ENCODE measurements at places on chromosomes 4 and X. TPM values are rescaled to one million over a fixed set of nuclear protein-coding genes. Genes with fewer than 3 reads are reported as not detected.

GRCh38 chr4:134601706-134602105 is 400.1 kb upstream of the PABPC4L start:
- no peaks in the 10 kb centered on the region for H3K4me1 ChIP-seq
- no peaks in the 10 kb centered on the region for H3K27me3 ChIP-seq
- no peaks in the 10 kb centered on the region for H3K36me3 ChIP-seq
- no peak overlapping the region for H3K4me3 ChIP-seq
- no peak for DNase-seq

Gene STAG2
- total RNA-seq, result 26.4 TPM

Gene RNF128
- total RNA-seq, result 18.9 TPM

Gene UGT2B17
- not detected for total RNA-seq

Gene MAP9
- 7.9 TPM for total RNA-seq

Gene ITM2A
- total RNA-seq, result 16.1 TPM

Gene NOX1
- not detected for total RNA-seq

Gene HHIP
- total RNA-seq, result 0.66 TPM

- no peaks in the 10 kb centered on the region for H3K36me3 ChIP-seq
- no peaks in the 10 kb centered on the region for H3K27me3 ChIP-seq
- no peaks in the 10 kb centered on the region for H3K4me1 ChIP-seq
- H3K27ac ChIP-seq, result no peak overlapping the region
- DNase-seq, result no peak
Measured at GRCh38 chr4:112589206-112589605, 47.5 kb downstream of the ZGRF1 start.

Gene BRCC3
- total RNA-seq, result 7.5 TPM

Gene FAM53A
- 0.66 TPM for total RNA-seq

DNA sequence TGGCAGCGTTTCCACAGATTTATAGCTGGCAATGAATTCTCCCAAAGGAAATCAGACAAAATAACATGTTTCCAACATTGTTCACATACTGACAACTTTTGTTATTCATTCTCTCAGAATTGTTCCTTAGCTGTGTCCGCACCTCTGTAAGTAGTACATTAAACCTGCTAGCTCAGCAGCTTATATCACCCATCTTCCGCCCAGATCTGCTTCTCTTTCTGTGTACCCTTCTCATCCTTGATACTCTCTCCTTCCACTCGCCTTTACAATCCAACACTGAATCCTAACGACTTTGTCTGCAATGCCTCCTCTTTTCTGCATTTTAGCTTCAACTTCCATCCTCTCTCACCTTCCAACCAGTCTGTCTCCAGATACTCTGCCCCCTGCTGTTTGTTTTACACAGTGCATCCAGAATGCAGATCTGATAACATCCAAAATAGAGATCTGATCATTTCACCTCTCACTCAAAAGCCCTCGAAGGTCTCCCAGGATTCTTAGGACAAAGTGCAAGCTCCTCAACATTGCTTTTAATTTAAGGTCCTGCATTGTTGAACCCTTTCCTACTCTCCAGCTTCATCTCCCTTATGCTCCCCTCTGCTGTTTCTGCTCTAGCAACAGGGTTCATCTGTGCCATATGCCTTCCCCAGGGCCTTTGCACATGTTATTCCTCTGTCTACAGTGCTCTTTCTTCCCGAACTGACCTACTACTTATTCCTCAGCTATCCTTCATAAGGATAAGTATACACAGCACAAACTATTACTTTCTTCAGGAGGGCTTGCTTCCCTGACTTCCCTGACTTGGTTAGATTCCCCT is 67.3 kb upstream of the VBP1 start:
- DNase-seq, result peak; percentile 41
- no peak overlapping the region for H3K27ac ChIP-seq
- no peaks in the 10 kb centered on the region for H3K36me3 ChIP-seq
- H3K4me1 ChIP-seq, result peaks cover 16% of the 10 kb centered on the region
- no peaks in the 10 kb centered on the region for H3K27me3 ChIP-seq

DNA sequence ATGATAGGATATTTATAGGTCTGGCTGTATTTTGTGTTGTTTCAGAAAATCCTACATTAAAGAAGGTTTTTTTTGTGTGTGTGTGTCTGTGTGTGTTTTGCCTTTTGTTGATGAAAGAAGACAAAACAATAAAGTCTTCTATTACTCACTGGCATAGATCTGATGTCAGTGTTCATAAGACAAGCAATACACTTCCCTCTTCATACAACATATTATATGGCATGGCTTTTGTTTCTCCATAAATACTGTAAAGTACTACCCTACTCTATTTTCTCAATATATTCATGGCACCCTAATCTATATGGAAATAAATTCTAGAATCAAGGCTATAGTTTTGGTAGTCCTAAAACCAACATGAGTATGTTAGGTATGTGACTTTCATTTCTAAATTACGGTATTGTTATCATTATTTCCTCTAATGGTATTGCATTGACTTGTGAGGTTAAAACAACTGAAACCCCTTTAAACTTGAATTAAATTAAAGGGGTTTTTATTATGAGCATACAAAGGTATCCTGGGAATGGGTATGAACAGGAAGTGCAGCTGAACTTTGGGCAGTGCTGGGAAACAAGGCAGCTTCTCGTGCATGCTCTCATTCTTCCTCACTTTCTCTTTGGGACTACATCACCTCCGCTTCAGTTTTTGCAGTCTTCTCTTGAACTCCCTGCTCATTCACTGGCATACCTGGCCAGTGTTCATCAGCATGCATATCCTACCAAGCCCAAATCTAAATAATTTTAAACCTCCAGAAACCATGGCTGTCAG is 70.5 kb upstream of the PRSS48 start:
- no peaks in the 10 kb centered on the region for H3K27me3 ChIP-seq
- peaks cover 34% of the 10 kb centered on the region for H3K4me1 ChIP-seq
- H3K27ac ChIP-seq, result peak overlapping the region; percentile 31
- no peaks in the 10 kb centered on the region for H3K36me3 ChIP-seq

Gene SHISA3
- not detected for total RNA-seq

DNA sequence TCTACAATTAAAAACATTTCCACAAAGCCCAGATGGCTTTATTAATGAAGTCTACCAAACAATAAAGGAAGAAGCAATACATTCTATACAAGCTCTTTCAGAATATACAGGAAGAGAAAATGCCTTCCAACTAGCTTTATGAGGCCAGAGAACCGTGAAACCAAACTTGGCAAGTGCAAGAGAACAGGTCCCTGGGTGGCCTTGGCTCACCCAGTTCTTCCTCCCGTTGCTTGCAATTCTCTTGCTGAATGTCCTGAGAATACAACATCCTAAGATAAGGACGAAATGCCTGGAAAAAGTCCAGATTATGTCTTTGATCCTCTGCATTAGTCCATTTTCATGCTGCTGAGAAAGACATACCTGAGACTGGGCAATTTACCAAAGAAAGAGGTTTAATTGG is 204.9 kb downstream of the MAD2L1 start:
- no peak for DNase-seq
- no peak overlapping the region for H3K4me3 ChIP-seq
- no peaks in the 10 kb centered on the region for H3K27me3 ChIP-seq
- H3K27ac ChIP-seq, result no peak overlapping the region
- H3K36me3 ChIP-seq, result no peaks in the 10 kb centered on the region

Gene FGB
- not detected for total RNA-seq

GRCh38 chr4:149264093-149264733 is 551.4 kb downstream of the IQCM start:
- H3K27ac ChIP-seq, result no peak overlapping the region
- no peaks in the 10 kb centered on the region for H3K4me1 ChIP-seq
- H3K27me3 ChIP-seq, result no peaks in the 10 kb centered on the region
- H3K4me3 ChIP-seq, result no peak overlapping the region

- DNase-seq, result no peak
- H3K36me3 ChIP-seq, result no peaks in the 10 kb centered on the region
- H3K27me3 ChIP-seq, result no peaks in the 10 kb centered on the region
- no peaks in the 10 kb centered on the region for H3K4me1 ChIP-seq
Measured at GRCh38 chrX:19670854-19671620, 155.7 kb upstream of the MAP3K15 start.

Gene ITGB1BP2
- not detected for total RNA-seq

Gene VBP1
- total RNA-seq, result 10.5 TPM

DNA sequence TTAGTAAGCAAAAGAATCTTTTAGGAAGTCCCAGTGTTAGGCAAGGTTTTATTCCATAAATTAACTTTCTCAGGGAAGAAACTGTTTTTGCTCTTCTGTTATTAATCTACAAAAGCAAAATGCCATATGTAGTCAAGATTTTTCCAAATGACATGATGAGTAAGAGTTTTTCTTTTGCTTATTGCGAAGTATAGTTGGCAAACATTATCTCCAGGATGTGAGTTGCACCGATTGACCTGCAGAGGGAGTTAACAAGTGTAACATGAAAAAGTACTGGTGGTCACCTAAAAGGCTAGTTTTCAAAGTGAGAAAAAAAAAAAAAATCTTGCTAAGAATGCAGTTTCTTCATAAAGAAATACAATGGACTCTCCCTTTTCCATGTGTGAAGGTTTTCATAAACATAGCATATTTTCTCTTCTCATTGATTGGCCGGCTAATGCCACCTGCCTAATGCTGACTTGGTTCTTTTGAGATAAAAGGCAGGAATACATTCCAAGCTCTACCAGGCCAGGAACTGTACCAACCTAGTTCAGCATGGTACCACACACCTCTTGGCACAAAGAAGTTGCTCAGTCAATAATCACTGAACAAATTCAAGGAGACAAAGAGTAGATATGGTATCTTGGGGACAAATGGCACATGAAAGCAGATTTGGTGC is 100.2 kb downstream of the LNX1 start:
- H3K36me3 ChIP-seq, result no peaks in the 10 kb centered on the region
- peaks cover 8% of the 10 kb centered on the region for H3K4me1 ChIP-seq
- peak; percentile 48 for DNase-seq

DNA sequence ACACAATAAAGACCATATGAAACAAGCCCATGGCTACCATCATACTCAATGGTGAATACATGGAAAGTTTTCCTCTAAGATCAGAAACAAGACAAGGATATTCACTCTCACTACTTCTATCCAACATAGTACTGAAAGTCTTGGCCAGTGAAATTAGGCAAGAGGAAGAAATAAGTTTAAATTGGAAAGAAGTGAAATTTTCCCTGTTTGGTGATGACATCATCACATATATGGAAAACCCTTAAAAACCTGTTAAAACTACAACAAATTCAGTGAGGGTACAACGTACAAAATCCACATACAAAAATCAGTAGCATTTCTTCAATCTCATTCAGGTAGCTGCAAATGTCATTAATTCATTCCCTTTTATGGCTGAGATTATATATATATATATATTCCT is 164.0 kb upstream of the IRS4 start:
- H3K36me3 ChIP-seq, result no peaks in the 10 kb centered on the region
- no peak overlapping the region for H3K4me3 ChIP-seq
- H3K27me3 ChIP-seq, result no peaks in the 10 kb centered on the region
- no peak overlapping the region for H3K27ac ChIP-seq

Gene ETDA
- not detected for total RNA-seq

DNA sequence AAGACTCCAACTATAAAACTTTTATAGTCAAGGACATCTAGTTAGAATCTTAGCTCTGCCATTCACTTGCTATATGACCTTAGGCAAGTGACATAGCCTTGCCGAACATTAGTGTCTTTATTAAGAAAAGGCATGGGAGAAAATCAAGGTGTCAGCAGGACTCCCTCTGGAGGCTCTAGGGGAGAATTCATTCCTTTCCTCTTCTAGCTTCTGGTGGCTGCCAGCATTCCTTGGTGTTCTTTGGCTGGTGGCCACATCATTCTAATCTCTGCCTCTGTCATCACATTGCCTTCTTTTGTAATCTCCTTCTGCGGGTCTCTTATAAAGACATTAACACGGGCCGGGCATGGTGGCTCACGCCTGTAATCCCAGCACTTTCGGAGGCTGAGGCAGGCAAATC is 99.8 kb downstream of the PPP1R2C start:
- no peaks in the 10 kb centered on the region for H3K27me3 ChIP-seq
- no peaks in the 10 kb centered on the region for H3K36me3 ChIP-seq
- peak; percentile 37 for DNase-seq
- no peak overlapping the region for H3K27ac ChIP-seq

DNA sequence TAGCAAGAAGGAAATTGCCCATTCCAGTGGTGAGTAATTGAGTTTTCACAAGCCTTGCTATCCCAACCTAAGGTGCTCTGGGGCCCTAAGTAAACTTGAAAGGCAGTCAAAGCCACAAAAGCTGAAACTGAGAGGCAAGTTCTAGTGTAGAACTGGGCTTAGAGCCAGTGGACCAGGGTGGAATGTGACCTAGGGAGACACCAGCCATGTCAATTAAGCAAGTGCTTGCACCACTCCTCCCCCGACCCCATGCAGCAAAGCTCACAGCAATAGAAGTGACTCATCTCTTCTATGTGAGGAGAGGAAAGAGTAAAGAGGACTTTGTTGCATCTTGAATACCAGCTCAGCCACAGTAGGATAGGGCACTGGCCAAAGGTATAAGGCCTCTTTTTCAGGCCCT is 486.1 kb upstream of the POU3F4 start:
- DNase-seq, result no peak
- no peaks in the 10 kb centered on the region for H3K27me3 ChIP-seq
- H3K27ac ChIP-seq, result no peak overlapping the region
- H3K36me3 ChIP-seq, result no peaks in the 10 kb centered on the region

- no peak overlapping the region for H3K27ac ChIP-seq
- no peaks in the 10 kb centered on the region for H3K27me3 ChIP-seq
- peaks cover 9% of the 10 kb centered on the region for H3K4me1 ChIP-seq
- no peak for DNase-seq
- H3K4me3 ChIP-seq, result no peak overlapping the region
- no peaks in the 10 kb centered on the region for H3K36me3 ChIP-seq
Measured at GRCh38 chr4:26179316-26179760, 141.5 kb upstream of the RBPJ start.

DNA sequence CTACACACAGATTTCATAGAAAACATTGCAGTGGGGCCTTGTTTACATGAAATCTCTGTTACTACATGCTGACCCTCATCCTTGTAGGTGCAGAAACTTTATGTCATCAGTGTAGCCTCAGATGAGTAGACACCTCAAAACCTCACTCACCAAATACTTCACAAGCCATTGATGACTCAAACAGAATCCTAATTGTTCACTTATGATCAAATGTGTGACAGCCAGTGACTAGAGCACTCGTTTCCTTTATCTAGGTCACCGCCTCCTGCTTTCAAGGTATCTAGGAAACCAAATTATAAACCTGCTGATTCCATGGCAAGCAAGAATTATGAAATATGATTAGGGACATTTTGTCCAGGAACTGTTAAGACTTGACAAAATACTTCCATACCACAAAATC is 255.8 kb upstream of the GPRIN3 start:
- DNase-seq, result no peak
- H3K27me3 ChIP-seq, result no peaks in the 10 kb centered on the region
- H3K4me1 ChIP-seq, result no peaks in the 10 kb centered on the region
- H3K4me3 ChIP-seq, result no peak overlapping the region

Gene BEND2
- under 0.01 TPM for total RNA-seq

DNA sequence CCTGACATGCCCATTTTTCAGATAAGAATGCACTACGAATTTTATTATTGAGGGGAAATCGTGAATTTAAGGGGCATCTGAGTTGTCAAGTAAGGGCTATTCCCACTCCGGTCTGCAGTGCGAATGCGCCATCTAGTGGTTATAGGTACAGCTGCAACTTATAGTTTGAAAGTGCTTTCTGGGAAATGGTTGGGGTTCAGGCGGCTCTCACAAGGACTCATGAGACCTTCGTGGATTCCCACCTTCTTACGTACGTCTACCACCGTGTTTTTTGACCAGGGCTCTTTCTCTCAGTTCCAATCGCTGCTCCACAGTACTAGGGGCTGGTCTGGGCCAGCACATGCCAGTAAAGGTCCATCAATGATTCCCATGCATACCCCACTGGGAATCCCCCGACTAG is 12.3 kb downstream of the MSL3 start:
- H3K36me3 ChIP-seq, result no peaks in the 10 kb centered on the region
- H3K4me3 ChIP-seq, result no peak overlapping the region
- H3K4me1 ChIP-seq, result no peaks in the 10 kb centered on the region
- no peak overlapping the region for H3K27ac ChIP-seq
- DNase-seq, result peak; percentile 38
- no peaks in the 10 kb centered on the region for H3K27me3 ChIP-seq
